Cortex of kidney (tissue), 1 donor: ENCODE measurements at places on chromosomes 16 and 17.

DNA sequence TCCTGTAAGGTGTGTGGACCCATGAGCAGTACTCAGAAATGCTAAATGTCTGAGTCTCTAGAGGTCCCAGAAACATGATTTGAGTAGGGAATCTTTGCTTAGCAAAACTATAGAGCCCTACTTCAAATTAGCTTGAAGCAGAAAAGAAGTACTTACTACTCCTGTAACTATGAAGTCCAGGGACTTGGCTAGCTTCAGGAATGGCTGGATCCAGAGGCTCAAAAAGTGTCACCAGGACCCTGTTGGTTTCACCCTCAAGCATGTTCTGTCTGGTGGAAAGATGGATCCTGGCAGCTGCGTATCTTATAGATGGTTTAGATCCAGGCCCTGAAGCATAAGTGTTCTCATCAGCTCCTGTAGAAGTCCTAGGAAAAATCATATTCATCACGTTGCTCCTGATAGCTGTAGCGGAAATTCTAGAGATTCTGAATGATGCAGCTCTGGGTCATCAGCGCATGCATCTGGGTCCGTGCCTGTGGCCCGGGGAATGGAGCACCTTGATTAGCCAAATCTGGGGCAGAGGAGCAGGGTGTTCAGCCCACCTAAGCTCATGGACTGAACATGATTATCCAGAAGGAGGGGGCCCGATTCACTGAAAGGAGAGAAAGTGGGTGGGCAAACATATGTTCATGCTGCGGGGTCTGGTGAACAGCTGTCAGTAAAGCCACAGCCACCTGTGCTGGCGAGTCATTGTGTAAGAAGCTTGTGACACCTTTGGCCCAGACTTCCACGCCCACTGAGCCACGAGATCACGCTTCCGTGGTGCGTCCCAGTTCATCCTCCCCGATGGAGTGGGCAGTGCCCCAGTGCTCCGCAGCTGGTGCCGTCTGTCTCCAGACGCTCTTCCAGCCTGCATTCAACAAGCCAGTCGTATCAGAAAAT, 260.6 kb downstream of the CPPED1 start:
- no peak for DNase-seq

GRCh38 chr17:72657467-72658317, 434.8 kb downstream of the SLC39A11 start:
- no peak for DNase-seq

DNA sequence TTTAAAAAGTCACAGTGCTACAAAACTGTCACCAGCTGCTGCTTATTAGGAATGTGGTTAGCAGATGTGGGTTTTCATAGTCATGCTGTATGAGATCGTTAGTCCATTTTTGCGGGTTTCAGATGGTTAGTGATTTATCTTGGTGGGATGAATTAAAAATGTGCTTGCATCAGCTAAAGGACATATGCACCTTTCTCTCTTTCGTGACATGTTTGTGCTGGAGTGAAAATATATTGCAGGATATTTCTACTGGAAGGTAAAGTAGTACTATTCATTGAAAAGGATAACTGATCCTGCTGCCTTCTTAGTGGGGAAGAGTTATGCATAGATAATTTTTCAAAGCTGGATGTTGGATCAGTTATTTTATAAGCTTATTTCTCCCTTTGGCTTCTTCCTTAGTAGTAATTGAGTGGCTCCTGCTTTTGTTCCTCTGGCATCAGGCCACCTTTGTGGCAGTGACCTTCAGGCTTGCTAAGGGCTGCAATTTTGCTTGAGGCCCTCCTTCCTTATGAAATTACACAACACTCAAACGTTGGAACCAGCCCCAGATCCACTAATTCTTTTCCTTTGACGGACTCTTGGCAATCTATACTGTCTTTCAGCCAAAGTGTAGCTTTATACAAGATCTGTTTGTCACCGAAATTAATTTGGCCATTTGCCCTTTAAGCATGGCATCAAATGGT, 7.5 kb upstream of the SNTB2 start:
- DNase-seq = no peak

DNA sequence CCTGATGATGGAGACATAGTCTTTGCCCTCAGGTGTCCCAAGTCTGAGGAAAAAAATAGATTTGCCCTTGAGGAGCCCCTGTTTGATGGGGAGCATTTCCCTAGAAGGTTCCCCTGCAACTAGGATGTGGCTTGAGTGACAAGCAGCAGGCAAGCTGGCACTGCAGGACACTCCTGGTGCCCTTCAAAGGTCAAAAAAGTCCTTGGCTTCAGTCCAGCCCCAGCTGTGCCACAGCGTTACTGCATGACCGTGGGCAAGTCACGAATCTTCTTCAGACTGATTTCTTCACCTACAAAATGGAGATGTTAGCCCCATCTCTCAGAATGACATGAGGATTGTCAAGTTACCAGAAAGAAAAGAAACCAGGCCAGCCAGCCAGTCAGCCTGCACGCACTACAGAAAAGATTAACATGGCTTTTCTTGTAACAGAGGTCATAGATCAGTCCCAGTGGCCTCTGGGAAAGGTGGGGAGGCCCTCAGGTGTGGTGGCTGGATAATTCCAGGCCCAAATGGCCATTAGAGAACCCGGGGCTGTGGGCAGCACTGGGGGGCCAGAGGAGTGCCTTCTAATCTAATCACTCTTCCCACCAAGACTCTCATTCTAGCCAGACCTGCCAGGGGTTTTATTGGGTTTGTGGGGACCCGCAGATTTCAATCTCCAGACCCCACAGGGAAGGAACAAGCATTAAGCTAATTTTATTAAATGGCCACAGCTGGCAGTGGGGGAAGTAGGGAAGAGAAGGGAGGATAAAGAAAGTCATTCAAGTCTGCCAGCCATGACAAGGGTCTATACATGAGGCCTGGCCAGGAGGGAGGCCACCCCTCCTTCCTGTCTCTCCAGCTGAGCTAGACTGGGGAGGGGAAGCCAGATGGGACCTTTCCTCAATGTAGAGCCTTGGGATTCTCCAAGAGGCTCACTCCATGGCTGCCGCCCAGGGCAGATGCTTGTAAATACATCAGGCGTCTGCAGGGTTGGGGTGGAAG, 9.7 kb upstream of the KIF18B start:
- DNase-seq = no peak

- no peak for DNase-seq
Observed at GRCh38 chr17:343211-343610, 9.4 kb downstream of the RPH3AL start.

DNA sequence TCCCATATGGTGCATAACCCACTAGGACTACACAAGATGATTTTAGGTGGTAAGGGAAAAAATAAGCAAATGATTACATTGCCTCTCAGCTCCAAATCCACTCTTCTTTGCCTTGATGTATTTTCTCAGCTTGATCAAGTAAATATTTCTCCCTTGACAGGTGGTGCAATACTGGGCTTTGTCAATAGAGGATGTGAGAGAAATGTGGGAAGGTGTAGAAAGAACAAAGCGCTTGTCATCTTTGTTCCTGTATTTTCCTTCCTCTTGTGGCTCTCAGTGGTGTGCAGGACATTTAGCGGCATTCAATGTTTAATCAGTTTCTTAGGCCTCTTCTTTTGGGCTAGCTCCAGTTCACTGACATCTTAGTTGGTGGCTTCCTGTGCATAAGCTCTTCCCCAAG, 1165.8 kb upstream of the GOT2 start:
- DNase-seq = no peak

DNA sequence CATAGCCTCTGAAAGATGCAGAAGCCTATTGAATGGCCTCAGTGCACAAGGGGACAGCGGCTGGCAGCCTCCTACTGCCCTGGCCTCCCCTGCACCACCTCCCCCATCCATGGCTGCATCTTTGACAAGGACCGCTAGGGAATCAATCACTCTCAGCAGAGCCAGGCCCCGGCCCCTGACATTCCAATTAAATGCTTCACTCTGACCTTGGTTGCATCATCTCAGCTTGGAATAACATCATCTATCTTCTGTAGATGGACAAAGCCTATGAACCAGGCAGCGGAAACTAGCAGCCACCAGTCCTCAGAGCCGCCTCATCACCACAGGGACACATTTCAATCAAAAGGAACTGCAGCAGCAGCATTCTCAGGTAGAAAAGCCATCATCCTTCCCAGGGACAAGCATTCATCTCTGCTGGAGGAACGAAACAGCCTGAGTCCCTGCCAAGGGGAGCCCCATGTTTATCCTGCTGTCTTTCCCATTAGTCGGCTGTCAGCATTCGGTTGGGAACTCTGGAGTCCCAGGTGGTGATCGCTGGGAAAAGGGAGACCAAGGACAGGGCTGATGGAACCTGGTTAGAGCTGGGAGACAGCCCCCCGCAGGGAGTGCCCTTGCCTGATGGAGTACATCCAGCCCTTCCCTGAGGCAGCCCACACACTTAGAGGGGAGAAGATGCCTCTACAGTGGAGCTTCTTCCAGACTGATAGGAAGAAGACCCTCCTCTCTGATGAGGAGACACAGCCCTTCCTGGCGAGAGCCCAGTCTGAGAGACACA, 11.5 kb upstream of the TMEM132E start:
- no peak for DNase-seq

GRCh38 chr16:23987443-23987842, 151.7 kb downstream of the PRKCB start:
- no peak for DNase-seq

DNA sequence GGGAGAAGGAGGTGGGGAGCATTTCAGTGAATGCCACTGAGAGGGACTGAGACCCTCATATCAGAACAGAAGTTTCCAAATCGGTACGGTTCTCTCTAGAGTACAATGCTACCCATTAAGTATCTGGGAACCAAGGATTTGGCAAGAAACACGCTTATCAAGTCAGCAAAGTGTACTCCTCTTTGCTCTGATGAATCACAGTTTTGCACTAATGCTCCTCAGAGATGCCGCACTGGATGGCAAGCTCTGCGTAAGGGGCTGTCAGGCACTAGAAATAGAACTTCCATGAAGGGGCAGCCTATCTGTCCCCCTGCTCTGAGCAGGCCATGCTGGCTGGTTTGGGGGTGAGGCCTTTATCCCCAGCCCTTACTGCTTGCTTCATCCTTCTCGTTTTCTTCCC, 4.8 kb upstream of the ABCC12 start:
- DNase-seq = no peak

DNA sequence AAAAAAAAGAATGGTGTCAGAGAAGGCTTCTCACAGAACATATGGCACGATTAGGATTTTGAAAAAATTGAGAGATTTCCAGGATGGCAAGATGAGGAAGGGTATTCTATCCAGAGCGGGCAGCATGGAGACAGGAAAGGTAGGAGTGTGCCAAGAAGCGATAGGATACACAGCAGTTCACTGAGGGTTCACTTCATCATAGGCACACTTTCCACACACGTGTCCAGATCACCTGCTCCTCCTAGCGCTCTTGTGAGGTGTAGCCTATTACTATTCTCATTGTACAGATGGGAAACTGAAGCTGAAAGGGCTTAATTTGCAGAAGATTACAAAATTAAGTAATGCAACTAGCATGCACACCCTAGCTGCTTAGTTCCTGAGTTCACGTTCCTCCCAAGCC, 6.2 kb upstream of the ELAC2 start:
- no peak for DNase-seq

DNA sequence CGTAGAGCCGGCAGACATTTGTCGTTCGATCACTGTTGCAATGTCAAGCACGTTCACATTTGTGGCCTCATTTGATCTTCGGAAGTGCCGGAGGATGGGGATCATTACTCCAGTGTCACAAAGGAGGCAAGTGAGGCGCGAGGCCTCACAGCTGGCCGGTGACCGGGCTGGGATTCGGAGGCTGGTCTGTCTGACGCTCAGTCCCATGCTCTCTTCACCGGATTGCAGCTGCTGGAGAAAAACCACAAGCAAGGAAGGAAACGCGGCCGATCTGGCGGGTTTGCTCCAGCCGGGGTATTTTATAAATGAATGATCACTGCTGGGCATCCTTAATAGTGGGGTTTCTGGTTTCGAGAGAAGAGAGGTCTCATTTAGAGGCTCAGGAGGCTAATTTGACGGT, 127.8 kb downstream of the OR1D5 start:
- no peak for DNase-seq

DNA sequence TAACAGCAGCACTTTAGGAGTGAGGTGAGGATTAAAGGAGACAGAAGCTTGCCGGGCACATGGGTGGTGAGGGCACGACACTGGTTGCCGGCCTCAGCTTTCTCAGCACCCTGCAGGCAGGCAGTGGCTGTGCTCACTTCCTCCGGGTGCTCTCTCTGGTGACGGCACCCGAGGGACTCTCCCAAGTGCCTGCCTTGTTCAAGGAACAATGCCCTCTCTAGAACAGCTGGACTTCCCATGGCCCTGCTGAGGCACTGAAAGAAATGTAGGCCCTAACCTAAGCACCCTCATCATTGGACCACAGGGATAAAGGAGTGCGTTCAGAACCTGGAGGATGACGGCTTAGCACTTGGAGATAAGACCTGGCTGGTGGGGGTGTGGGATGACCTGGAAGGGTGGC, 72.7 kb downstream of the N4BP1 start:
- DNase-seq = no peak

DNA sequence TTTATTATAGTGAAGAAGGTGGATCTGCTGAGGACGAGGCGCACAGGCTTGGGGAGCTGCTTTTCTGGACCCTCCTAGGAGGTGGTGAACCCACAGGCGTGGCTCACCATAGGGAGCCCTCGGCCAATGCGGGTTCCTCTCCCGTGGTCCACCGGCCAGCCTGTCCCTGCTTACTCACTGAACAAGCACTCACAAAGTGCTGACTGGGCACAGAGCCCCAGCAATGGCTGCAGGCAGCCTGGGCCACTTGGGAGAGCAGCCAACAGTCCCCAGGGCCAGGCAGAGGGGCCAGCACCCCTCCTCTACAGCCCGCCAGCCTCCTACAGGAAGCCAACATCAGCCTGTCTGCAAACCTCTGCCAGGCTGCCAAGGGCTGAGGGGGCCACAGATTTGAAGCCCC, 19.1 kb upstream of the NCBP3 start:
- DNase-seq = no peak

DNA sequence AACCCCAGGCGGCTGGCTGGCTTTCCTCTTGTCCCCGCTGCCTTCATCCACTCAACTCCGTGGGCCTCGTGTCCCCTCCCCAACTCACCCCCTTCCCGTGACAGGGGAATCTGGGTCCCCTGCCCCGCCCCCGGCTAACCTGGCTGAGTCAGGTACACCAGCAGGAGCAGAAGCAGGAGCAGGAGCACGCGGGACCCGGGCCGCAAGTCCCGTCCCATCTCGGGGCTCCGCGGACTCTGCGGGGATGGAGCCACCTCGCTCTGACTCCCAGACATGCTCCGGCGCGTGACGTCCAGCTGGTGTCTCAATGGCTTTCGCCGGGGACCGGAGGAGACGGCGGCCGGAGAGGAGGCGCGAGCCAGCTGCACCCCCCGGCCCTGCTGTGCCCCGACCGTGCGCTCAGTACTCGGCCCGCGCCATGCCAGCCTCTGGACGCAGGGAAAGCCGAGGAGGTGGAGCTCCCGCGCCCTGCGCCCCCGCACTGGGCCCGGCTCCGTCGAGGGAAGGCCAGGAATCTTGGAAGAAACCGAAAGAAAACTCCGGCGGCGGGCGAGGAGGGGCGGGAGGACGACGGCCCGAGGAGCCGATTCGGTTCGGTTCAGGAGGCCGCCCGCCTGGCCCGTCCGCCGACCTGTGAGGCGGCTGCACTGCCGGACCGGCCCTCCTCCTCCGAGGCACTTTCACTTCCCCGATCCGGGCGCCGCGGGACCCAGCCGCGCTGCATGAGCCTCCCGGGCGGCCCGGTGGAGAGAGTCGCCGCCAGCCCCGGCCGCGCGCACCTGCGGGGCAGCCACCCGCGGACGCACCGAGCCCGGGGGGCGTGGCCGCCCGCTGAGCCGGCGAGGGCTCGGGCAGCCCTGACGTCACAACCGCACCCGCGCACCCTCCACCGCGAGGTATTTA, at the start of the genes CXCL16 and ZMYND15:
CXCL16 (minus strand) TSS at position 807 of the 903 bp plus-strand sequence; CDS start at position 218, 589 bp downstream.
ZMYND15 (plus strand) TSS at position 712 of the 903 bp plus-strand sequence. CDS start 716 bp downstream, outside the sequence.
- no peak for DNase-seq
